Stimulated activated CD4-positive, alpha-beta T cell treated with anti-CD3 and anti-CD28 coated beads, Interleukin-4, amount 100 ng/mL, for 24 hours (primary cell): ENCODE measurements at places on chromosomes 3 and 15.

DNA sequence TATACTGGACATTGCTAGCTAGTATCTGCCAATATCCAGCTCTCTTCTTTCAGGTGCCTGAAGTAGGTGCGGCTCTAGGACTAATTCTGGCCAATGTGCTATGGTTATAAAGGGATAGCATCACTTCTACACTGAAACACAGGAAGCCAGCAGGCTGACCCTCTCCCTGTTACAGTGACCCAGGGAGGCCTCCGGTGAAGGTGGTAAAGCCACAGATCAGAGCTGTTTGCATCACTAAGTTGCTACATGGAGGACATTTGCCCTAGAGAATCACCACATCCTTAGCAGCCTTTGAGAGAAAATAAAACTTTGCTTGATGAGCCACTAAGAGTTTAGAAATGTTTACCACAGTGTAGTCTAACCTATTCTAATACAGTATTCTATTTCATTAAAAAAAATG, 161.4 kb downstream of the CHST2 start:
- no peak for DNase-seq

- no peak for DNase-seq
These were observed 365.1 kb upstream of the SEMA6D start for GRCh38 chr15:47352217-47352616.

DNA sequence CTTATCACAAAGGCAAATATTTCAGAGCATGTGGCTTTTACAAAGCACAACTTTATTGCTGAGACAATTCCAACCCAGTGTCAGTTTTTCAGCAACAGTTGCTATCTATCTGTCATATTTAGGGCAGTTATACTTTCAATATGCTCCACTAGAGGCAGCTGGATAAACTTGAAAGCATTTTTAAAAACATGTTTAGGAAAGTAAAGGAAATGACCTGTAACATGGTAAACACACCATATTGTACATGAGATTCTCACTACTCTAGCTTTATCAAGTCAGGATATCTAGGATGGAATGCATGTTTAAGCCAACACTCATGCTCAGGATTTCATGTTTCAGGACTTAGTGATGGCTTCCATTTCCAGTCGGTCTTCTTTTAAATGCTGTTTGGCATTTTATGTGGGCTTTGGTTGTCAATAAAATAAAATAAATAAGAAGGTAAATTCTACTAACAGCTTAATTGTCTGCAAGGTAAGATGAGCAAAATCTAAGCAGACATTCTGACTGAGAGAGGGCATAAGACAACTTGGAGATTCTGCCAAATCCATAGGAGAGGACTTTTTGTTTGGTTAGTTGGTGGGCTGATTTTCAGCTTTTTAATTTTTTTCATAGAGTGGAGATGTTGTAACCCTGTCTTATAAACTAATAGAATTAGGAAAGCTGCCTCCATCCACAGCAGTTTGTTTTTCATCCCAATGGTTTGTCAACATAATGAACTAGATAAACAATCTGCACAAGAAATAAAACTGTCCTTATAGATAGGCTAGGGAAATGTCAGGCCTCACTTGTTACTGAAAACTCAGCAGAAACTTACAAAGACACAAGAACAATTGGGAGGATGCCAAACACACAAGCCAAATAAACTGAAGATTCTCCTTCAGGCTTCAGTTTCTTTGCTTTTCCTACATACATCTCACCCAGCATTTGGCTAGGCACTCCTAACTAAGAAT, 63.4 kb upstream of the CPB1 start:
- DNase-seq, result no peak

GRCh38 chr3:133503409-133503808, 70.1 kb upstream of the CDV3 start:
- no peak for DNase-seq

- no peak for DNase-seq
These were observed 566.0 kb downstream of the GBE1 start for GRCh38 chr3:81195478-81195877.

- no peak for DNase-seq
These were observed 1.9 kb downstream of the DAG1 start for GRCh38 chr3:49471856-49472495.

DNA sequence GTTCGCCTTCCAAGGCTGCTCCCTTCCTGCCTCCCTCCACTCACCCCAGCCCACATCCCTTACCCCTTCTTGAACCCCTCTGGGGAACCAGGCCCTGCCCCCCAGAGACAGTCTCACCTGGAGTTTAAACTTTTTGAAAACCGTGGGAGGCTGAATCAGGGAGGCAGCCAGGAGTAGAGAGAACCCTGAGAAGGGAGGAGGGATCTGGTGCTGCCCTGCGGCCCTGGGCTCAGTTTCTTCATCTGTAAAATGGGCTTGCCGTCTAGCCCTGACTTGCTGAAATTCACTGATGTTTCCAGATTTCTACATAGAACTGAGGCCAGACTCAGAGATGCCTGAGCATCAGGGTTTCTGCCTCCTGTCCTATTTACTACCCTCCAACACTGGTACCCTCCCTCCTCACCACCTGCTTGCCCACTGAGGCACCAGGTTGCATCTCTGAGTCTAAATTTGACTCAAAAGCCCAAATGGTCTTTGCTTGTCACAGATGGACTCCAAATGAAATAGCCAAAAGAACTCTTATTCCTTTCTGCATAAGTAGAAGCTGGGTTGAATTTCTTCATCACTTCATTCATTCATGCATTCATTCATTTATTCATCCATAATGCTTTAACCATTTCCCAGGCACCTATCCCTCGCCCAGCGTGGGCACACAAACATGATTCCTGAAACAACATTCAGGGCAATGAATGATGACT, 11.9 kb upstream of the STRA6 start:
- DNase-seq, result no peak

DNA sequence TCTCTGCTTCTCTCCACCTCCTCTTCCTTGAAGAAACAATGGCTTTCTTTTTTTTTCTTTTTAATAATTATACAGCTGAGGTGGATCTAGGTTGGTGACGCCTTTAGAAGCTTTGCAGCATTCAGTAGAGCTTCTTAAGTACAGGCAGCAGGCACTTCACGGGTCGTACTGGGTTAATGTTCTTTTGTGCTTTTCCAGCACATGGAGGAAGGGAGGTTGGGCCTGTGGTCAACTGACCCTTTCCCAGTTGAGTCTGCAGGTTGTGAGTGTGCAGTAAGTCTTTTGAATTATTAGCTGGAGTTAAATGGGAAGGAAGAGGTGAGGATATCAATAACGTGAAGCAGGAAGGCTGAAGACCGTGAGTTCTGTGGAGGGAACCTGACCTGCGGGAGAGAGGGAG, 7.0 kb downstream of the TRAK1 start:
- DNase-seq, result no peak

- no peak for DNase-seq
These were observed 2.0 kb upstream of the GANC start for GRCh38 chr15:42270996-42271395.

DNA sequence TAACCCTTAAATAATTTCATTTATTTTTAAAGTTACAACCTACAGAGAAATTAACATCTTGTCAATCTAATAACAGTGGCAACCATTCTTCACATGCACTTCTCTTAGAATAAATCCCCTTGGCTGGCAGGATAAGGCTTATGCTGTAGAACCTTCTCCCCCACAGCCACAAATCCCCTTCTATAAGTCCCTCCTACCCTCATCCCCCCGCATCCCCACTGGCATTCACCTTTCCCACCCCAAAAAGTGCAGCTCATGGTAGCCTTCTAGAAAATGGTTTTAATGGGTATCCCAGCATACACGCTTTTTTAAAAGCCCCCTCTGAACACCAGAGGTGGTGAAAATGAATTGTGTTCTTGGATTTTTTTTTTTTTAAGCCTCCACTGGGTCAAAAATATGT, 49.2 kb downstream of the CAPN7 start:
- no peak for DNase-seq

DNA sequence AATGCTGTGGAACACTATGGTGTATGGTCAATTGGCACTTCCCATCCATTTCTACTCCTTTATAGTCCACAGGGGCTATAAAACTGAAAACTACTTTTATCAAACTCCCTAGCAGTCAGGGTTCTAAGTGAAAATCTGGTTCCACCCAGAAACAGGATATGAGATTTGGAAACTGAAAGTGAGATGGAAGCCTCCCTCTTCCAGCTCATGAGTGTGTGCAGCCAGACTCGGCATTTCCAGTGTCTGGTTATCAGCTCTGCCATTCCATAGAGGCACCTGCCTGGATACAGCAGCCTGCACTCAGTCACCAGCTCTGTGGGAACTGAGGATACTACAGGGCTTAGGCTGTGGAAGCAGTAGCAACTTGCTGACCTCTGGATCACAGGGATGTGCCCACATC, 14.7 kb upstream of the PLA2G4F start:
- DNase-seq, result no peak

DNA sequence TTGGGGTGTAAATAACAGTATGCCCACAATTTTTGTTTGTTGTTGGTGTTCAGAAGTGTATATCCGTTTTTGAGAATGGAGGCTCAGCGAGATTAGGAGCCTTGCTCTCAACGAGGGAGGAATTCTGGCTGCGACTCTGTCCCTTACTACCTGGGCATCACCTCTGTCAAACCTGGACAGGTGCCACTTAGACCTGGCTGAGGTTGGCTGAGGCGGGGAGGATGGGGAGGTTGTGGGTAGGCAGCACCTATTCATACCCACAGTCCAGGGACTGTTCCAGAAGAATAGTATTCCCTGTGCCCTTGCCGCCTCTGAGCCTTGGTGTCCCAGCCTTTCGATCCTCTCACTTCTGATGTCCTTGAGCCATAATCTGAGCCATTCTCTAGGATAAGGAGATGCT, 99.9 kb downstream of the LINGO1 start:
- DNase-seq, result no peak

GRCh38 chr3:126734106-126734723, 30.2 kb downstream of the CHCHD6 start:
- no peak for DNase-seq

DNA sequence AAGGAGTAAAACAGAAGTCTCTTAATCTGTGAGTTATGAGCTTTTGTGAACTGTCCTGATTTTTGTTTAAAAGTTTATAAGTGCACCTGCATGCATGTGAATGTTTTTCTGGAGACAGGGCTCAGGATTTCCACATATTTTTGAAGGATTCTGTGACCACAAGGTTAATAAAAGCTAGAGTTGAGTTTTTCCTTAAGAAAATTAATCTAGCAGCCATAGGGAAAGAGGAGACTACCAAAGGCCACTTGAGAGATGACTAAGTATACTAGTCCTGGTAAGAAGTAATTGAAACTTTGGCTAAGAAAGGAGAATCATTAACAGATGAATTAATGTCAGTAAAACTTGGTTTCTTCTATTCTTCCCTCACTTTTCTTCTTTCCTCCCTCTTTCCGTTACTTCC, 176.8 kb upstream of the EPHA3 start:
- no peak for DNase-seq

- DNase-seq, result no peak
These were observed 118.9 kb upstream of the IGSF10 start for GRCh38 chr3:151579571-151580270.

- no peak for DNase-seq
These were observed 28.0 kb upstream of the ATP11B start for GRCh38 chr3:182765287-182765686.

GRCh38 chr15:42914728-42915497, 5.7 kb downstream of the TTBK2 start:
- DNase-seq, result no peak

DNA sequence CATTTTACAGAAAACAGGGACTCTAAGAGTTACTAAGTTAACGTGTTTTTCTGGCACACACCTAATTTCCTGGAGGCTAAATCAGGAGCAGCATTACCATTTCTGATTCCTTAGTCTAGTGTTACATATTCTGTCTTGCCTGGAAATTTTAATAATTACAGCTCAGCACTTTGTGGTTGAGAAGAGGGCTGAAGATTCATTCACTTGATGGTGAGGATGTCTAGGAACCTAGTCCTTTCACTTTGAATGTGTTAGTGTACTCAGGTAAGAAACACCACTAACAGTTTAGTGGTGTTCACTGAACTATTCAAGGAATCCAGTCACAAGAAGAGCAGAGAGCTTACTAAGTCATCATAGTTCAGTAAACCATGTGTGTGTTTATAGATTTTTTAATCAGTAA, 102.8 kb downstream of the STT3B start:
- DNase-seq, result no peak

- DNase-seq, result no peak
These were observed 124.8 kb upstream of the GOLIM4 start for GRCh38 chr3:168220556-168220955.

GRCh38 chr3:182626484-182627467, 166.5 kb upstream of the ATP11B start:
- DNase-seq, result no peak

DNA sequence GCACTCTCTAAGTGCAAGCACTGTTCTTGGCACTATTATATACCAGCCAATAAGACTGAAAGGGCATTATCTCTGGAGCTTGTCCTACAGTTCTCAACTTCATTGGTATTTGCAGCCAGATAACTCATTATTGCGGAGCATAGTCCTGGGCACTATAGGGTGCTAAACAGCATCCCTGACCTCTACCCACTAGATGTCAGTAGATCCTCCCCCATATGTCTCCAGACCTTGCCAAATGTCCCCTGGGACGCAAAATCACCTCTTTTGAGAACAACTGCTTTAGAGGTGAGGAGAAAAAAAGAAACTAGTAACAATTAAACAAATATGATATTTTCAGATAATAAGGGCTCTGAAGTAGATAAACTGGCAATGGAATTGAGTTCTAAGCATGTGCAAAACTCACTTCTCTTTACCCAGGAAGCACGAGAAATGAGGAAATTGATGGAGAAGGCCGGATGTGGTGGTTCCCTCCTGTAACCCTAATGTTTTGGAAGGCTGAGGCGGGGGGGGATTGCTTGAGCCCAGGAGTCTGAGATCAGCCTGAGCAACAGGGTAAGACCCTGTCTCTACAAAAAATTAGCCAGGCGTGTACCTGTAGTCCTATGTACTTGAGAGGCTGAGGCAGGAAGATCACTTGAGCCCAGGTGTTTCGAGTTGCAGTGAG, 61.4 kb downstream of the FRMD4B start:
- no peak for DNase-seq

DNA sequence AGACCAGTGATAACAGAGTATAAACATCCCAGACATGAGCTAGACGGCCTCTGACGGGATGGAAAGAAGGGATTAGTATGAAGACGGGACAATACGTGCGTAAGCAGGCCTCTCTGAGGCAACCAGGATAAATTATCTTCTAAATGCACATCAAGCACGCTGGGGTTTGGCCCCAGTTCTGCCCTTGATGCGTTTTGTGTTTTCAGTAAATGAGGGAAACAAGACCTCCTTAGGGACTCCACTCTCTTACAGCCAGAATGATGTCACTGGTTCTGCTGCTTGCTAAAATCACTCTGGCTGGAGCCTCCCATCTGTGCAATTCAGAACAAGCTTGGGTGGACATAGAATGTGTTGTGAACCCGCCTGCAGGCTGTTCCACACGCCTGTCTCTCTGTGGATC, 156.0 kb upstream of the MCTP2 start:
- DNase-seq, result no peak

DNA sequence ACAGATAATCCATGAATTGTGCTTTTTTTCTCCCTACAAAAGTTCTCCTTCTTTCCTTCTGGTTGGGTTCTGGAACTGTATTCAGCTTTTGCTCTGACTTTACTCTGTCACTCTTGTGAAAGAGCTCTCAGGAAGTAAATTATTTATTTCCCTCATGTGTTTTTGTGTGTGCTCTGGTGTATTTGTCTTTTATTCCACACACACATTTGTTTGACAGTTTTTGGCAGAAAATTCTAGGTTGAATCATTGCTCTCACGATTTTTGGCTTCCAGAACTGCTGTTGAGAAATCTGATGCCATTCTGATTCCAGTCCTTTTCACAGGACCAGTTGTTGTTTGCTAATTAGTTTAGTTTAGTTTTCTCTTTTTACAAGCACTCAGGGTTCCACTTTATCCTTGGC, 172.8 kb downstream of the PLCH1 start:
- no peak for DNase-seq
